T-helper 1 cell (primary cell): ENCODE measurements at places on chromosomes 12 and 14.
A peak's percentile ranks its signal among the peaks of the same experiment; 100 is the strongest.

GRCh38 chr14:103736546-103737431, 21.2 kb downstream of the ZFYVE21 start:
- no peak for DNase-seq

DNA sequence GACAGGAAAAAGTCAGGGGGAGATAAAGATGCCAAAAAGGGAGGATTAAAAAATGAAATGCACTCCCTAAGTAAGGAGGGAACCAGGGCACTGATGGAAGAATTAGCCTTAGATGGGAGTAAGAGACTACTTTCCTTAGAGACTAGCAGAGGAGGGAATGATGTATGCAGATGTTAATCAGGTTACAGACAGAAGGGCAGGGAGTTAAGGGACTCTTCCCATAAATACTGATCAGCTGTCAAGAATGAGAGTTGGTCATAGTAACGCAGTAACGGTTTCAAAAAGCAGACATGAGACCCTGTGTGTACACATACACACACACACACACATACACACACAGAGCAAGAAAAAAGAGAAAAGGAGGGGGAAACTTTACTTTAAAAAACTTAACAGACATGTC, 93.4 kb downstream of the PHLDA1 start:
- DNase-seq = no peak

GRCh38 chr14:72793156-72793939, 100.6 kb downstream of the DPF3 start:
- no peak for DNase-seq

GRCh38 chr12:29320295-29321085, 60.5 kb downstream of the ERGIC2 start:
- no peak for DNase-seq

GRCh38 chr12:116465407-116465806, 93.8 kb upstream of the MAP1LC3B2 start:
- DNase-seq = no peak

DNA sequence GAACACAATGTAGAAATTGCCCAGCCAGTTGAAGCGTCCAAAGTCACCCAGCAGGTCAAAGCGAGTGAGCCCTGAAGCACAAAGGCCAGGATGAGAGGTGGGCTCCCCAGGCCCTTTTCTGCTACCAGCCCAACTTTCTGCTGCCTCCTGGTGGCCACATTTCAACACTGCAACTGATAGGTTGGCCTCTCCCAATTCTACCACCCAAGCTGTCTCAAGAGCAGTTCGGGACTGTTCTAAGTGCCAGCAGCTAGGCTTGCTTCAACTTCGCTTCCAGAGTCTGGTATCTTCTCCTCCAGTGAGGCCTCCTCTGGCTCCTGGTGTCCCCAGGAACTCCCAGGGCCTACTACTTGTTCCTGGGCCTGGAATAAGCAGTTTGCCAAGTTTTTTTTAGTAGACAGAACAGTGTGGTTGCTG, 3.4 kb upstream of the DHH start:
- peak; percentile 46 for DNase-seq

DNA sequence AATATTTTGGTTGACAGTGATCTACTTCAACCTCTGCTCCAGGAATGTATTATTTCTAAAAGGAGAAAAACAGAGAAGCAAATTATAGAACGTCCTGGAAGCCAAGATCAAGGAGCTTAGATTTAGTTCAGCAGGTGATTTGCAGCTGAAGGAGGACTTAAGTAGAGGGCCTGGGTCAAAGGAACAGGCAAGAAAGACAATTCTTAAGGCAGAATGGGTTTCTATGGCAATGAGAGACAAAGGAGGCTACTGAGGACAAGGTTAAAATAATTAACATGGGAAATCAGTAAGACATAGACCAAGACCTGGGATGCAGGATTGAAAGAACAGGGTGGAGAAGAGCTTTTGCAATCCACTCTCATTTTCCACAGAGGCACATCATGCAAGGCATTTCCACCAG, 2.4 kb upstream of the SNW1 start:
- DNase-seq = no peak

DNA sequence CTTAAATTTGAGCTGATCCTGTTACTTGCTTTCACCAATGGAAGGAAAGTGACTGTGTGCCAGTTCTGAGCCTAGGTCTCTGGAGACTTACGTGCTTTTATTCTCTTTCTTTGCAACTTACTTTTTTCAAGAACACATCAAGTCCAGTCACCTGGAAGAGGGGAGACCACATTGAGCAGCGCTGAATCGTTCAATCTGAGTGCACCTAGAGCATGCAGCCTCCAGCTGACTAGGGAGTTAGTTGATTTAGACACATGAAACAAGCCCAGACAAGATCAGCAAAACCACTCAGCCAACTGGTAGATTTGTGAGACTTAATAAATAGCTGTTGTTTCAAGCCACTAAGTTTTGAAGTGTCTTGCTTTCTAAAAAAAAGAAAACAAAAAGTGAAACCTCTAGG, 1014.8 kb upstream of the FBXO33 start:
- no peak for DNase-seq

DNA sequence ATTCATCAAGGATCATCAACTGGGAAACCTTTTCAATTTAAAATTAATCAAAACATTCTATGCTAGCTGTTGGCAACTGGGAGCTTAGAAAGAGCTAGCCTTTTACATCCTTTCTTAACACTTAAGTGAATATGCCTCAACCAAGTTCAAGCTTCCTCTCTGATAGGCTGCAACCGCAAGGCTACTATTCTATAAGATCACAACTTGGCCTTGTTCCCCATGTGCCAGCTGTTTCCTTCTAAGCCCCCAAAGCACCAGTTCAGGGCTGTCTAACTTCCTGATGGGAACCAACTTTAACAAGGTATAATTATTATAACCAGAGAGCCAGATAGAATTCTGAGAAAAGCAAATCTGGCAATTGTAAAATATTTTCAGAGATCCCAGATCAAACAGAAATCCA, 37.0 kb downstream of the KCNC2 start:
- no peak for DNase-seq

GRCh38 chr12:14175206-14175605, 190.3 kb upstream of the ATF7IP start:
- no peak for DNase-seq

- DNase-seq = no peak
These were observed 56.7 kb downstream of the MSRB3 start for GRCh38 chr12:65335021-65335714.

DNA sequence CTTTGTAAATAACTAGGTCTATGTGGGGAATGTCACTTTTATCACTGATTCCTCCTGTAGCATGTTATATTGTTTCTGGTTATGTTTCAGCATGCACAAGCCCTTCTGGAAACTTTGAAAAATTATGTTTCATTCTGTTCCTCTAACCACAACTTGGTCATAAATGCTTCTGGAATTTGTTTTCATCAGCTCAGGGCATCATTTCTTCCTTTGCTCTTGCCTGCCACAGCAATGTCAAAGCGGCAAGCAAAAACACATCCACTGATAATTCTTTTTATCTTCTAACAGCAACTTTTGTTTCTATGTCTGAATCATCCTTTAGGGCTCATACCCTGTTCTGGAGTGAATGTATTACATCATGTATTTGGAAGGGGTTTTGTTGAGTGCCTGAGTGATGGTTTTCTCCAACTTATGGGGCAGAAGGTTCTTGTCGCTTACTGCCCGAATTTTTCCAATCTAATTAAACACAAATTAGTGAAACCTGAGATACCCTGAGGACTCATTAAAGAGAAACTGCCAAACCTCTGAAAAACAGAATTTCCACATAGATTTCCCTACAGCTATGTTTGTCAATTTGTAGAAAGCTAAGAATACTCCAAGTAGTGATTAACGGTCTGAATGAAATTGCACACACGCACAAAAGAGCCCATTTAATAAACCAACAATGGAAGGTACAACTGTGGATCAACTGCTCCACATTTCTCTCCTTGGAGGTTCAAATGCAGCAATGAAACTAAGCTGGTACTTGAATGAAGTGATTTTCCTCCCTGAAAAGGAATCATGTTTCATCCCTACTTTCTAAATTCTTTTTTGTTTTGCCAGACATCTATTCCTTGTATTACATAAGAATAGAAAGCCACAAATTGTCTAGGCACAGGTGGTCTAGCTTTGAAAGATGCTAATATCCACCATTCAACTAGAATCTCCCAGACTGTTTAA, 173.5 kb upstream of the KRR1 start:
- DNase-seq = no peak

DNA sequence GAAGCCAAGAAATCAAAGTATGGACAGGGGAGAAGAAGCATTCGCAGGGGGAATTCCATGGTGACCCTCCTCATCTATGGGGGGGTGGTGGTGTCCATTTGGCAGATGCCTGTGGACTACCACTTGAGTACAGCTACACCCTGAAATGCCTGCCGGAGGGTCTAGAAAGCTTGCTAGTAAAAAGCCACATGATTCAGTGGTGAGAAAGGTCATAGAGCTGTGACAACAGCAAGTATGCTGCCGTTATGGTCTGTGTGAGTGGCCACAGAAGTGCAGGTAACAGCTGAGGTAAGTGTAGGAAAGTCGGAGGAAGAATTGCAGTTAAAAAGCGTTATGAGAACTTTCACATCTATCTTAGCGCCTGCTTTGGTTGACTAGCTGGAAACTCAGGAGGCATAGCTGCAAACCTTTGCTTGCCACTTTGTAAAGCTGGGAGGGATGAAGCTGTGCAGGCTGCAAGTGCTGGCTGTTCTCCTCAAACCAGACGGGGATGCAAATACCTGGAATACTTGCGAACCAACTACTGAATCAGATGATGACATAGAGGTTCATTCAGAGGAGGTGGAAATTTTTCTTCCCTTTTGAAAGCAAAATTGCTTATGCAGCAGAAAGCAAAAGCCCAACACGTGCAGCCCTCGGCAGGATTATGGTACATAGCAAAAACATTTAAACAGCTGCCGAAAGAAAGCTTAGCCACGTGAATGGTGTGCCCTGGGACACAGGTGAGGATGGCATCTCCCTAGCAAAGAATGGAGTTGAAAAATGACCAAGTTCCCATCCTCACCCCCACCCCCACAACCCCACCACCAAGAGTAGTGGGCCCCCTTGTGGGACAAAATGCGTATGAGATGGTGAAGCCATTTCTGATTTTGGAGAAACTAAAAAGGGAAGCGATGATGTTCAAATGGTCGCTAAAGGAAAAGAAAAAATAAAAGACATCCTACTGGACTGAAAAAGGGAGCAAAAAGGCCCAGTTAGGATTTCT, 287.0 kb downstream of the RERGL start:
- no peak for DNase-seq

GRCh38 chr14:67411820-67412421, at the start of gene PLEK2:
Gene PLEK2 (minus strand): TSS chr14:67412165. CDS start chr14:67412059, 106 bp downstream.
- DNase-seq = peak; percentile 26

- DNase-seq = no peak
These were observed 180.6 kb downstream of the LRRK2 start for GRCh38 chr12:40405419-40405818.

- no peak for DNase-seq
These were observed 1135.8 kb downstream of the BCL11B start for GRCh38 chr14:98136012-98136789.

DNA sequence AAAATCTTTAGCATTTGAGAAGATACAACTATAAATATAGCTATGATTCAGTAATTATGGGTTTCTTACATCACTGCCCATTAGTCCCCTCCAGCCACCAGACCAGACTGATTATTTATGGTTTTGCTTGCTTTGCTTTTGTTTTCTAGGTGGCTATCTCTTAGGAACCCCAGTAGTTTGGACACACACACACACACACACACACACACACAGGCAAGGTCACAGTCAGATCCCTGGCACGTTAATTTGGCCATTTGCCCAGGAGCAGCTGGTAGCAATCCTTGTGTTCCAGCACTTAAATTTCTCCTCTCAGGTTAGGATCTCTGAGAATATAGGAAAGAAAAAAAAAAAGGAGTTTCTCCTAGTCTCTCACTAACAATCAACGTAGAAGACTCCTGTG, 90.2 kb upstream of the RESF1 start:
- no peak for DNase-seq

DNA sequence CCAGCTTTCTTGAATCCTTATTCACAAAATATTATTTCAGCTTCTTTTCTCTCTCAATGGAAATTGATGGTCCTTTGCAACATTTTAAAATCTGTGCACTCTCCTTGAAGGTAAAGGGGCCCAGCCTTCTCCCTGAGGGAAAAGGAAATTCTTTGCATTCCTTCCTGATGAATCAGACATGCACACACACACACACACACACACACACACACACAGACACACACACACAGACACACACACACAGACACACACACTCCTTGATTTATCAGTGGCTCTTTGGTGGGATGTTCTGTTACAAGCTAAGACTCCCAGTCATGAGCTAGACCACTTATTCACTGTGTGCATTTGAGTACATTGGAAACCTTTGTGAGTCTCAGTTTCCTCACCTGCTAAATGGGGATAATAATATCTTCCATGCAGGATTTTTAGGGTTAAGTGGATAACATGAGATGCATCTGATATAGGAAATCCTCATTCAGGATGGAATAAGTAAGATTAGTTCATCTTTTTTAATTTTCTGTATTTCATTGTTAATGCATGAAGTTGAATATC, 45.1 kb upstream of the HMGA2 start:
- DNase-seq = no peak

GRCh38 chr14:85413836-85414526, 116.0 kb upstream of the FLRT2 start:
- DNase-seq = no peak

GRCh38 chr12:120013659-120014380, 24.8 kb downstream of the BICDL1 start:
- DNase-seq = peak; percentile 56

GRCh38 chr12:125159702-125160101, 94.5 kb downstream of the AACS start:
- no peak for DNase-seq

- DNase-seq = no peak
These were observed 36.2 kb downstream of the MED13L start for GRCh38 chr12:116241157-116241759.

- no peak for DNase-seq
These were observed at the start of gene ABCC9 for GRCh38 chr12:21940549-21941505. Gene ABCC9 (minus strand): TSS chr12:21941426. CDS start chr12:21936674, 4,752 bp downstream.

DNA sequence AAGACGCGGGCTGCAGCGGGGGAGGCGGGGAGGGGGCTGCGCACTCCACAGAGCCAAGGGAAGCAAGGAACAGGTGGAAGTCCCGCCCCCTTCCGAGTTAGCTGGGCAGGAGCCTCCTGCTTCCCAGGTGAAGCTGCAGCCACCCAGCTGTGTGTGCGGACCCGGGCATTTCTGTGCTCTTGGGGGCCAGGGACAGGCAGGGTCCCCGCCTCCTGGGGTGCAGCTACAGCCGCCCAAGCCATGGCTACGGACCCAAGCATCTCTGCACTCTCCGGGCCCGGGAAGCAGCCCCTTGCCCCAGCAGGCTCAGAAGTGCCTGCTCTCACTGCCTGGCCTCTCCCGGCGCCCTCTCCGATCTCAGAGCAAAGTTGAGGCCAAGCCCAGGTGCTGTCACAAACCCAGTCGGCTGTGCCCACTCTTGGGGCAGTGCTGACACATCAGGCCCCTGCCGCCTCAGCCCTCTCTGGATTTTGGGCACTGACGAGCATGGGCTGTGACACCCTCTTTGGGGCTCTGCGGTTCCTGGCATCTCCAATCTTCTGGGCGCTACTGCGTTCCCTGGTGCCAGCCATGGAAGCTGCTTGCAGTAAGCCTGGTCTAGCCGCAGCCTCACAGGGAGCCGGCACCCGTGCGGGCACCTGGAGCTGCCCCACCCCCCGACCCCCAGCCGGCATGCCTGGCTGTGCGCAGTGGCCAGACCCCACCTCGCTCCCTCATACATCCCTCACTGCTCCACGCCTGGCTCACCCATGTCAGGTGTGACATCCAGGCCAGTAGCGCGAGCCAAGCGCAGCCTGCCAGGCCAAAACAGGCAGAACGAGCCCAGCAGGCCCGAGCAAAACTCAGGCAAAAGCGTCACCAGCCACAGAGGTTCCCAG, 8.5 kb upstream of the MGAT4C start:
- DNase-seq = no peak
